ENCODE measurements at places on chromosomes 12 and 14. TPM values are rescaled to one million over a fixed set of nuclear protein-coding genes. Genes with fewer than 3 reads are reported as not detected.

The MNAT1 gene
- 37.6 TPM for total RNA-seq

The TAS2R43 gene
- 1.4 TPM for total RNA-seq

The PRB2 gene
- total RNA-seq: not detected

The TMED10 gene
- 179 TPM for total RNA-seq

The RHOJ gene
- 4.8 TPM for total RNA-seq

The OR4E2 gene
- total RNA-seq: 8.4 TPM

The ZC2HC1C gene
- total RNA-seq: 0.48 TPM

The ZNF605 gene
- 32.5 TPM for total RNA-seq

The IL22 gene
- total RNA-seq: 16.4 TPM

The KRT6A gene
- total RNA-seq: 701 TPM

The PPM1H gene
- 1.9 TPM for total RNA-seq

The TEX22 gene
- not detected for total RNA-seq

The ASCL1 gene
- total RNA-seq: not detected

The OASL gene
- 1.2 TPM for total RNA-seq

The SELPLG gene
- 7.7 TPM for total RNA-seq

The GPR162 gene
- total RNA-seq: 1.9 TPM

The SOX5 gene
- total RNA-seq: 74.4 TPM

The GALNT8 gene
- total RNA-seq: 6.0 TPM

The EML5 gene
- total RNA-seq: 2.6 TPM

The SLCO1B3 gene
- 0.24 TPM for total RNA-seq

The TMCC3 gene
- total RNA-seq: 11.6 TPM

The MSI1 gene
- total RNA-seq: 0.96 TPM

The TAS2R8 gene
- 1.7 TPM for total RNA-seq

The NEUROD4 gene
- total RNA-seq: 3.4 TPM

The DCD gene
- total RNA-seq: not detected

The DERA gene
- 51.0 TPM for total RNA-seq

The DAO gene
- total RNA-seq: not detected

The NRXN3 gene
- total RNA-seq: 8.7 TPM

The FRMD6 gene
- total RNA-seq: 129 TPM

The SERPINA1 gene
- 15.6 TPM for total RNA-seq

The MRPL51 gene
- total RNA-seq: 247 TPM

The SYCP3 gene
- 5.5 TPM for total RNA-seq

The DNAH10 gene
- total RNA-seq: 0.72 TPM

The CLEC1B gene
- total RNA-seq: 9.4 TPM

The FAM90A1 gene
- total RNA-seq: not detected

The TMBIM6 gene
- total RNA-seq: 293 TPM

The GPX2 gene
- not detected for total RNA-seq

The C14orf180 gene
- total RNA-seq: 5.1 TPM

The GALNT6 gene
- 6.3 TPM for total RNA-seq

The SLC15A4 gene
- 46.0 TPM for total RNA-seq

The BEGAIN gene
- total RNA-seq: 15.6 TPM

The PIP4K2C gene
- total RNA-seq: 12.5 TPM

The DNAJC22 gene
- 5.1 TPM for total RNA-seq

The FGF6 gene
- 1.4 TPM for total RNA-seq

The EPS8 gene
- 194 TPM for total RNA-seq

The LHX5 gene
- not detected for total RNA-seq

The DBX2 gene
- total RNA-seq: 6.3 TPM

The SMOC1 gene
- total RNA-seq: 17.6 TPM

The ADAM21 gene
- 3.4 TPM for total RNA-seq

The IQSEC3 gene
- total RNA-seq: 7.7 TPM

The RPGRIP1 gene
- total RNA-seq: not detected

The TRIM9 gene
- total RNA-seq: 30.8 TPM

Data from umbilical cord (tissue), 2 donors.